ENCODE measurements at places on chromosomes 4 and X.

DNA sequence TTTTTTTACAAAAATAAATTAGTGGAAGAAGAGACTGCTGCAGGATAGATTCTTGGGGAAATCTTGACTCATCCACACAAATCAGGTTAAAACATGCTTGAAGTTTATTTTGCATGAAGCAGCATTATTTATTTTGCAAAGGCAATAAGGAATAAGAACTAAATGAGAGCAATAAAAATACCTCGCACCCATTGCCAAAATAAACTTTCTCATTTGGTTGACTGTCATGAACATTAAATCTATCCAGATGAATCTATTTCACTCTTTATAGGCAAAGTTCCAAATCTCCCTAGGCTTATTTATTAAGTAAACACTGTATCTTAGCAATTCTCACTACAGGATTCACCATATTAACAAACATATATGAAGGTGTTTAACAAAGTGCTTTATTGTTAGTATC lies 58.9 kb downstream of the HOPX start:
- no peak for DNase-seq

GRCh38 chr4:1194010-1194900 lies 21.9 kb upstream of the SPON2 start:
- DNase-seq, result peak; percentile 55

- DNase-seq, result peak; percentile 85
Observed at GRCh38 chr4:89765966-89766365, 71.0 kb downstream of the SNCA start.

GRCh38 chrX:17082831-17083230 lies 136.4 kb downstream of the REPS2 start:
- peak; percentile 12 for DNase-seq

GRCh38 chrX:39581411-39581810 lies 516.3 kb downstream of the BCOR start:
- DNase-seq, result no peak

DNA sequence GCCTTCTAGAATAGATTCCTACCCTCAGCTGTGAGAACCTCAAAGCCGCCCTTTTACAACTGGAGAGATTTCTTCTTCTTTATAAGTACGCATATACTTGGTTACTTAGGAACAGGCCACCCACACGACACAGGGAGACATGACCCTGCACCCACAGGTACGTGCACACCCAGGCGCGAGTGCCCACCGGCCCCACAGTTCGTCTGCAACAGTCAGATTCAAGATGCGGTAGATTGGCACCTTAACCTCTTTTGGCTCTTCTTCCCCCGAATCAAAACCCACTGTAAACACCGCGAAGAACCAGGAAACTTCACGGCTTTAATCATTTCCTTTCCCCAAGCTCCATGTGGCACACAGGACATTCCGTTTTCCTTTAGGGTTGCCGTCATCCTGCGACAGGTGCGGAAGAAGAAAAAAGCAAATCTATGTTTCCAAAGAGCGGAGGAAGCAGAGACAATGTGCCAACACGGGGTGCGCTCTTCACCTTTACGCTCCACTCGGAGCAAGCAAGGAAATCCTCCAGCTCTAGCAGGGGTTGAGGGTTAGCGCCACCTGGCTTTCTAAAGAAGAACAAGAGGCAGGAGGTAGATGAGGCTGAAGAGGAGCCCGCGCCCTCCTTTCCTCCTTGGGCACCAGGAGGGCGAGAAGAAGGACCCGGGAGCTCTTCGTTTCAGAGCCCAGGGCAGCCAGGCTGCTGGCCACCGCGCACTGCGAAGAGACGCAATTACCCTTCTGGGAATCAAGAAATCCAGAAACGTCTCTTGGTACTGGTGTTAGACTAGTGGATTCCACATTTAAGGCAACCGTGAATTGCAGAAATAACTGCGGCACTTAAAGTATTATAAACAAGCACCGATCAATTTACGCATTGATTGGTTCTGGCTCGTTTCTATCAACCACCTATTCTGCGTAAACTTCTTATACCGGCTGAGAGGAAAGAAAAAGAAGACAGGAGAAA lies 35.7 kb downstream of the HAND2 start:
- peak; percentile 82 for DNase-seq

GRCh38 chr4:53431052-53431451 lies 53.6 kb downstream of the FIP1L1 start:
- DNase-seq, result peak; percentile 24

- peak; percentile 29 for DNase-seq
Observed at GRCh38 chrX:76148753-76149152, 24.1 kb upstream of the PBDC1 start.

DNA sequence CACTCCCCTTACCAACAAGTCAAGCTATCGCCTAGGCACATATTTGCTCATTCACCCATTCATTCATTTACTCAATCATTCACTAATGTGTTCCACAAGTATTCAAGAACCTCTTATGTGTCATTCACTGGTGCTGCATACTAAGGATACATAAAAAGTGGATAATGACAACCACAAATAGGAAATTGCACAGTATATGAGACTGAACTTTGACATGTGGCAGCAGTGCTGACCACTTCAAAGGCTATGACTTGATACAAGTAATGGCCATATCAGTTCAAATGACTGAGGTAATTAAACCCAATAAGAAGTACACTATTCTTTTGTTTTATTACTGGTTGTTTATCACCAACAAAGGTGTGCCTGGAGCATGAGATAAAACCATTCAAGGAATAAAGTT lies 282.5 kb downstream of the KLHL13 start:
- DNase-seq, result no peak

DNA sequence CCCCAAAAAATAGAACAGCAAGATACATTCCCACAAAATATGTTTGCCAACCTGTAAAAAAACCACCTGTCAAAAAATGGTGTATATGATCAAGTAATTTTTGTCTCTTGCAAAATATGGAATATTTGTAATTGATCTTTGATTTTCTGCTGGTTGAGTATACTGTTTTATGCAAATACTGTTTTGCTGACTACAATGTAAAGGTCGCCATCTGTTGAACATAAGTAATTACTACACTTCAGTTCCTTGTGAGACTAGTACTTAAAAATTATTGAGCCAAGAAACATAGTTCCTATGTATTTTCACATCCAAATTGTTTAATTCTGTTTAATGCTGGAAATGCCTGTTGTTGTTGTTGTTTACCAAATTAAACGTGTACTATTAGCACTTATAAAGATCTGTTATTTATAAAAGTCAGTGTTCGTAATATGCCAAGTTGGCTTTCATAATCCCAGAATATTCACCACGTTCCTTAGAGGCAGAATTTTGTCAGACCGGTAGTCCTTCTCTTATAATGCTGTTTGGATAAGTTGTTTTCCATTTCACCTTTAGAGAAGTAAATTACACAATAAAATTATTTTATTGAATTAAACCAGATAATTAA lies 144.2 kb downstream of the PDLIM5 start:
- peak; percentile 56 for DNase-seq

DNA sequence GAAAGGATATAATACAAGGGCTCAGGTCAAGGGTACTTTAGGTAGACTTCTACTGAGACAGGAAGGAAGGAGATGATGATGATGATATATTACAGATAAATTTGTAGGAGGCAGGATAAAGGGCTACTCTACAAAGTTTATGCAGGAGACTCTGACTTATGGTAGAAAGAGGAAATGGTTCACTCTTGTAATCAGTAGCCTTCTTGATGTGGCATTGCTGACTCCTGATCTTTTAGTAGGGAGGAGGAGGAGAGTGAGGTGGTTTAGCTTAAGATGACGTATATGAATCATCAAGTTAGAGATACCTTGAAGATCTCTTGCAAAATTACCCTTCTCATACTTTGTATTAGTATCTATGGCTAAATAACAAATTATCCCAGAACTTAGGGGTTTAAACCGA lies 4.7 kb downstream of the BLTP1 start:
- DNase-seq, result no peak

GRCh38 chr4:150581641-150582051 lies 305 bp upstream of the MAB21L2 start:
- DNase-seq, result peak; percentile 82

GRCh38 chrX:123983240-123983639 lies 21.7 kb downstream of the STAG2 start:
- no peak for DNase-seq

- DNase-seq, result no peak
Observed at GRCh38 chrX:55030271-55031205, at the start of gene ALAS2. TSS of gene ALAS2 (minus strand) at chrX:55030977. CDS start at chrX:55026000, 4,977 bp downstream.

GRCh38 chr4:184598753-184599491 lies 50.3 kb downstream of the CASP3 start:
- DNase-seq, result no peak

GRCh38 chr4:169184236-169184635 lies 86.5 kb downstream of the SH3RF1 start:
- DNase-seq, result peak; percentile 44

DNA sequence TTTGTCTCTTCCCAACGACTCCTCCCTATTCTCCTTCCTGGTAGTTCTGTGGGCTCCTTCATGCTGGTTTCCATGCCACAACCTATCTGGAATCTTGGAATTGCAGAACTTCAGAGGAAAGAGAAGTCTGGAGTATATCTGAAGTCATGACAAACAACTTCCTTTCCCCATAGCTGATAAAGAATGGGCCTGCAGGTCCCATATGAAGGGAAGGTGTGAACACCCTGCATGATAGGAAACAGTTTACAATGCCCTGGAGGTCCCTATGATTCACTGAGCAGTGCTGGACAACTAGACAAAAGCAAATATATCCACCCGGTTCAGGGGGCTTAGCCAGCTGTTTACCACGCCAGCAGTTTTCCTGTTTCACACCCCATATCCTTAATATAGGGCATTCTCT lies 19.4 kb downstream of the FAM9C start:
- no peak for DNase-seq

GRCh38 chr4:72344418-72344817 lies 224.6 kb downstream of the ADAMTS3 start:
- no peak for DNase-seq

- DNase-seq, result no peak
Observed at GRCh38 chr4:46698891-46699290, 210.2 kb downstream of the COX7B2 start.

DNA sequence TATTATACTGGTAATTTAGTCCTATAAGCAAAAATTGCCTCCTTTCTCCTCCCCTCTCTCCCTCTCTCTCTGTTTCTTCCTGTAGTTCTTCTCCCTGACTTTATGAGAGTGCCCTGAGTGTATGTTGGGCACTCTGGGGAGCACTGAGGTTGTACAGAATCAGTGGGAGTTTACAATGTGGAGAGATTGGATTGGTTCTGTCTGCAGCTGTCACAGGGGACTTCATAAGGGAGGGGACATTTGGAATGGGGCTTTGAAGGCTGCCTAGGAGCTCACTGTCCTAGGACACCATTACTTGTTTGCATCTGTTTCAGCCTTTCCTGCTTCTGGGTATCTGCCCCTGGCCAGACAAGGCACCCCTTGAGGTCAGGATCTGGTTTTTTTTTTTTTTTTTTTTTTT lies 22.9 kb downstream of the SH3TC1 start:
- no peak for DNase-seq

- DNase-seq, result peak; percentile 68
Observed at GRCh38 chr4:21811565-21811964, 137.0 kb downstream of the KCNIP4 start.

DNA sequence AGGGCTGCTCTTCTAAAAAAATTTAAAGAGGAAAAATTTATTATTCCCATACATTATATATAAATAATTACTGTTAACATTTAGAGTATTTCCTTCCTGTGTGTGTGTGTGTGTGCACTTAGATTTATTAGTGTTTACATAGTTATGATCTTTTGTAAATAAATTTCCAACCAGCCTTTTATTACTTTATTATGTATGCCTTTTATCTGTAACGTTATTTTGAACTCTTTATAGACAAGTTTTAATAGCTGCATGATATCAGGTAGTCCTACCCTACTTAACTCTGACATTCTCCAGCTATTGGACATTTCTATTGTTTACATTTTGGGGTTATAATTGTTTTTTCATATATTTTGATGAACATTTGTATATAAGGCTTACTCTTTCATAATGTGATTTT lies 8.8 kb downstream of the THAP9 start:
- DNase-seq, result no peak

DNA sequence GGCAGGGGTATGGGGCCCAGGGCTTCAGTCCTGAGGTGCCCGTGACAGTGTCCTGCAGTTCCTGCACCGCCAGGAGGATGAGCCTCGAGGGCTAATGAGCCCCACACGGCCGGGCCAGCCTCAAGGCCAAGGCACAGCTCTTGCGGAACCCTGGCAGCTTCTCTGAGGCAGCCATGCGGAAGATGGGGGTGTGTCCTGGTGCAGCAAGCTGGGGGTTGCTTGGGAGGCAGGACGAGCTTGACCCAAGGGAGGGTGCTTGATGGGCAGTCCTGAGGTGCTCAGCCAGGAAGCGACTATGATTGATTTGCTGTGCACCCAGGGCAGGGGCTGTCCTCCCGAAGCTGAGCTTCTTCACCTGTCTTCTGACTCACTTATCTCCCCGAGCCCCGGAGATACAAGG lies 9.1 kb upstream of the FGFR3 start:
- no peak for DNase-seq
